T-helper 2 cell (primary cell): ENCODE measurements at places on chromosomes 7 and 10.
A peak's percentile ranks its signal among the peaks of the same experiment; 100 is the strongest.

GRCh38 chr7:48471196-48471595, 299.9 kb downstream of the ABCA13 start:
- DNase-seq = no peak

DNA sequence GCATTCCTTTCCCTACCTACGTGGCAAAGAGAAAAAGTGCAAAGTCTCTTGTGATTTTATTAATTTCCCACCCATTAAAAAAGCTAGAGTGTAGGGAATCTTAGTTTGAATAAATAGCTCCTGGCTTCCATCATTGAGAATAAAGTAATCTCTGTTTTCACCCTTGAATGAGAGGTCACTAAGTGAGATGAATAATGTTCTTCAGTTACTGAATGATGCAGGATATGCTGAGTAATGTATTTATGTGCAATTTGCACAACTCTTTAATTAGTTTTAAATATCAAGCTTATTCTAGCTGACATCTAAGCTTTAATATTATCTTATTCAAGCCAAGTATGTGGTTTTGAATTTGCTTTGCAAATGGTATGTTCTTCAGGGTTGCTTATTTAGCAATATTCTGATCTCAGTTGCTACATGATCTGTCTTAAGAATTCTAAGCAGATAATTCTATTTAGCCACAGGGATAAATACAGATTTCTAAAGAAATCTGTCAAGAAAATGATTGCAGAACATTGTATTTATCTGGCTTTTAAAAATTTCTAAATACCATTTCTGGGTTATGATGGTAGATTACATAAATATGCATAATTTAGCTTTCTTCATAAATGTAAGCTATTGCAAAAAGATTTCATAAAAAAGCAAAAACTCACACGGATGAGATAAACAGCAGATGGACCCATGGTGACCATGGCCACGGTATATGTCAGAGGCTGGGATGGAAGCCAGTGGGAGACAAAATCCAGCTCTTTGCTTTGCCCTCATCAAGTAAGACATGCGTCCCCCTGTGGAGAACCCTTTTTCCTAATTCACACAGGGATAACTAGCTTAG, 141.0 kb downstream of the MACC1 start:
- DNase-seq = no peak

DNA sequence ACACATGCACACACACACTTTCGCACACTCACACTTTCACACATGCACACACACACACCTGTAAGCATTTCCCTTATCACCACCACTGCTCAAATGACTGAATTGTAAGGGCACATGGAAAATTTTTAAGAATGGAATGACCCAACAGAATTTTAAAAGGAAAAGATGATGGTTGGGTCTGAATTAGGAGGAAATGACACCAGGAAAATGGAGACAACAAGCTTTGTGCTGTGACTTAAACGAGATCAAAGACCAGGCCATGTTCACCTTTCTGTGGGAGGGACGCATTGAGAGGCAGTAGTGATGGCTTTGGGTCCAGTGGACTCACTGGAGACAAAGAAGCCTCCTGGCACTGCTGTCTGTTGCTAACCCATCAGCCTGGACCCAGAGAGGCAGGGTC, 16.7 kb upstream of the C10orf71 start:
- DNase-seq = no peak

DNA sequence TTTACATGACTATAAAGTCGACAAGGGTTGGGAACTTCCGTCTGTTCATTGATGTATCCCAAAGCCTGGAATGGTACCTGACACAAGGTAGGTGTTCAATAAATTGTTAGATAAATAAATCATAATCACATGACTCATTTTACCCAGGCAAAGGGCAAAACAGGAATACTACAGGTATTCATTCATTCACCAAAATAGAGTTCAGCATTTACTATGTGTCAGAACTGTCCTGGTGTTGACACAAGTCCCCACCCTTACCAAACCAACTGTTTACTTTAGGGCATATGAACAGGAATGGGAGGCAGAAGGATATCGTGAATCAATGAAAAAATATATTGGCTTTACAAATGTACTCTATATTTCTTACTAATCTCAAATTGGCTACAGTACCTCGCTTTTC, 666 bp upstream of the YAE1 start:
- no peak for DNase-seq

GRCh38 chr7:117259615-117260014, 63.2 kb downstream of the WNT2 start:
- no peak for DNase-seq

DNA sequence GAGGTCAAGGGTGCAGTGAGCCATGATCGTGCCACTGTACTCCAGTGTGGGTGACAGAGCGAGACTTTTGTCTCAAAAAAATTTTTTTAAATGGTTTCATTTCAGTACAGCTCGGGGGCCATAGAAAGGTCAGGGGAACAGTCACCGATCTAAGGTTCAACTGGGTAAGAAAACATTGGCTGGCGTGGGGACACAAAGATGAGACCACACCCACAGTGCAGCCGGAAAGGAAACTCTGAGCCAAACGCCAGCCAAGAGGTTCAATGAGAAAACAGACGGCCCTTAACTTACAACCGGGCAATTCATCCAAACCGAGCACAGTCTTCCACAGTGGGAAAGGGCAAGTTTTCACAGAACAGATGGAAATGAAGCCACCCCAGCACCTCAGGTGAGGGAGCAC, 65.1 kb downstream of the SLC37A3 start:
- no peak for DNase-seq

GRCh38 chr7:44391746-44392617, 66.6 kb upstream of the CAMK2B start:
- no peak for DNase-seq

DNA sequence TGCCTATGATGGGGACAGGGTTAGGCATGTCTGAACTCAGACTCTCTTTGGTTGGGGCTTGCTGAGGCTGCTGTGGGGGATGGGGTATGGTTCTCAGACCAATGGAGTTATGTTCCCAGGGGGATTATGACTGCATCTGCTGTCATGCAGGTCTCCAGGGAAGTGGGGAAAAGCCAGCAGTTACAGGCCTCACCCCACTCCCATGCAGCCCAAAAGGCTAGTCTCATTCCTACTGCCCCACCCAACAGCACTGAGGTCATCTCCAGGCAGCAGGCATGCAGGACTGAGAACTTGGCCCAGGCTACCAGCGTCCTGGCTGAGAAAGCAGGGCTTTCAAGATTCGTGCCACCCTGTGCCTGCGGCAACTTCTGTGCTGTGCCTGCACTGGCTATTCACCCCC, 373.3 kb downstream of the HTR7 start:
- DNase-seq = no peak

DNA sequence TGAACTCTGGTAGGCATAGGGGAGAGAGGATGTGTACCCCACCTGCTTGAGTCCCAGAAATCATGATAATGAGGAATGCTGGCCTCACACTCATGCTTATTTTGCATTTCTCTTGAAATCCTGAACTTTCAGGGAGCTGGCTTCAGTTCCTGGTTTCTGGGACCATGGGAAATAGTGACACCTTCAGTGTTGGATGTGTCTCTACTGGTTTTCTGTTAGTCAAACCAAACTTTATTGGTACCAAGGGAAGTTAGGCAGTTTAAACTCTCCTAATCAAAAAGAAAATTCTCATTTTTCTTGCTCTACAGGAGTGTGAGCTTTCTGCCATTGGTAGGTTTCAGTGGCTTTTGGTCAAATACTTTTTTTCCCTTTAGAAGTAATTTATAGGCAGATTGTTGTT, 11.8 kb upstream of the PCGF5 start:
- no peak for DNase-seq

GRCh38 chr7:155062411-155062810, 7.7 kb upstream of the HTR5A start:
- DNase-seq = no peak

DNA sequence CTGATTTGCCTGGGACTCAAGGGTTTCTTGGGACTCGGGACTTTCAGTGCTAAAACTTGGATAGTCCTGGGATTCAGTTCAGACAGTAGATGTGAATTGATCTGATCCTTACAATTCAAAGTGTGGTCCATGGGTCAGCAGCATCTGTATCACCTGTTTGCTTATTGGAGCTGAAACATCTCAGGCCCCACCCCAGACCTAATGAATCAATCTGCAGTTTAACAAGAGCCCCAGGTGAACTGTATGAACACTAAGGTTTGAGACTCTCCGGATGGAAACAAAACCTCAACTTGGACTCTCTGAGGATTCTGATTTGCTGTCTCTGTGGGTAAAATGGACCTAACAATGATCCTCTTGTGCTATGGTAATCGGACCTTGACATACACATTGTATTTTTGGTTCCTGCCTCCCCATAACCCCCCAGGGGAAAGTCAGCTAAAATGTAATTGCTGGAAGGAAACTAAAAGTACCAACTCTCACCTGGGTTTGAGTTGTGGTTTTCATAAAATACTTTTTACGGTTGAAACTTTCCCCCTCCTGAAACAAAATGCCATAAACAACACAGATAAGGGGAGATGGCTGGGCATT, 11.7 kb downstream of the CYP26A1 start:
- DNase-seq = no peak

DNA sequence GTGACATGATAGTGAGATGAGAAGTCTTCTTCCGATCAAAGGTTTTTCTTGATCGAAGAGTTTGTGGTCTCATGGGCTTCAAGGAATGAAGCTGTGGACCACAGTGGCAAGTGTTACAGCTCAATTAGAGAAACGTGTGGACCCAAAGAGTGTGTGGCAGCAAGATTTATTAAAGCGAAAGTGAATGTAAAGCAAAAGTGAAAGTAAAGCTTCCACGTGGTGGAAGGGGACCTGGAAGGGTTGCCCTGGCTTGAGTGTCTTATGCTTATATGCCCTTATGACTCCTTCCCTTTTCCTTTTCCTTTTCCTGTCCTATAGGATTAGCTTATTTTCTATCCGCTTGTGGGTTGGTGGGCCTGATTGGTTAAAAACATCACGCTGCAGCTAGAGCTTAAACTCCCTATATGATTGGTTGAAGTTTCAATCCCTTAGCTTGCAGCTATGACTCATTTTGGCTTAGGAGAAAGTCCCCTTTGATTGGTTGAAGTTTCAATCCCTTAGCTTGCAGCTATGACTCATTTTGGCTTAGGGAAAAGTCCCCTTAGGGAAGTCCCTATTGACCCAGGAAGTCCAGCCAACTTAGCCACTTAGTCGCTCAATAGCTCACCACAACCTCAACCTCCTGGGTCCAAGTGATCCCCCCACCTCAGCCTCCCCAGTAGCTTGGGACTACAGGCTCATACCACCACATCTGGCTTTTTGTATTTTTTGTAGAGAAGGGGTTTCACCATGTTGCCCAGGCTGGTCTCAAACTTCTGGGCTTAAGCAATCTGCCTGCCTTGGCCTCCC, 34.7 kb downstream of the MRPS24 start:
- peak; percentile 83 for DNase-seq

GRCh38 chr10:70784471-70784870, 706 bp downstream of the TBATA start:
- no peak for DNase-seq

DNA sequence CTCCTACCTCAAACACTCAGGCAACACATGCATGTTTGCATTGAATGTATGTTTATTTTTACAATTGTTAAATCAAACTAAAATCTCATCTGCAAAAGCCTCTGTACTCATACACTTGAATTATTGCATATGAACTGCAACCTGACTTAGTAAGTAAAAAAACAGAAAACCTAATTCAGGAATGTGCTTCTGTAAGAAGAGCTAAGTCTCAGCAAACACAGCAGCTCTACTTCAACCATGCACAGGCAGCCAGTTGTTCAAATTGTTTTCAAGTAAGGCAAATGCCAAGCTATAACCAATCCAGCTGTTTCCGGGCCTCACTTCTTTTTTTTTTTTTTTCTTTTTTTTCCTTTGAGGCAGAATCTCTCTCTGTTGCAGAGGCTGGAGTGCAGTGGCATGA, 93.5 kb upstream of the MALRD1 start:
- DNase-seq = no peak

DNA sequence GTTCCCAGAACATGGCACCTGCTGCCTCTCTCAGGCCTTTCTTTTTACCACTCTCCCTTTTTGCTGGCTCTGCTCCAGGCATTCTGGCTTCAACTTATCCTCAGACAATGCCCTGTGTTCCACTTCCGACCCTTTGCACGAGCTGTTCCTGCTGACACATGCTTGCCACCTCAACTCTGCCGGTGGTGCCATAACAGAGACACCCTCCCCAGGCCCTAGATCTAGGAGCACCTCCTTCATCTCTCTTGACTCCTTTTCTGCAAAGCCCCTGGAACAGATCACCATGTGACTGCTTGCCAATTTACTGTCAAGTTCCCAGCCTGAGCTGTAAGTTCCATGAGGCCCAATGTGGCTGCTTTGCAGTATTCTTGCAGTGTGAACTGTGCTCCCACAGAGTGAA, 256.0 kb upstream of the MKI67 start:
- DNase-seq = no peak
